ENCODE measurements at places on chromosomes 5 and 9.

DNA sequence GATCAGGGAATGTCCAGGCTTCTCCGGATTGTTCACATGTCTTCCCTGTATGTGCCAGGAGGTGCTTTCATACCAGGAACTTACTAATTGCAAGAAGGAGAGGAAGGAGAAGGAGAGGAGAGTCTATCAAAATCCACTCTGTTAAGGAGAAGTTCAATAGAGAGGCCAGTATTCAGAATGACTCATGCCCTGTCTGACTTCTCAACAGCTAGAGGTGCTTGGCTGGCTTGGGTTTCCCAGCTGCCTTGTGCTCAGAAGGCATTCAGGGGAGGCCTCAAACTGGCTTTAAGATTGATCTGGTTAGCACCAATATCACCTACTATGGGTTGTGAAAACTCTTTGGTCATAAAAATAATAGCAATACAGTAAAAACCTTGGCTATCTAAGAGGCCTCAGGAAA lies 167.9 kb upstream of the GLRA1 start:
- DNase-seq: no peak

DNA sequence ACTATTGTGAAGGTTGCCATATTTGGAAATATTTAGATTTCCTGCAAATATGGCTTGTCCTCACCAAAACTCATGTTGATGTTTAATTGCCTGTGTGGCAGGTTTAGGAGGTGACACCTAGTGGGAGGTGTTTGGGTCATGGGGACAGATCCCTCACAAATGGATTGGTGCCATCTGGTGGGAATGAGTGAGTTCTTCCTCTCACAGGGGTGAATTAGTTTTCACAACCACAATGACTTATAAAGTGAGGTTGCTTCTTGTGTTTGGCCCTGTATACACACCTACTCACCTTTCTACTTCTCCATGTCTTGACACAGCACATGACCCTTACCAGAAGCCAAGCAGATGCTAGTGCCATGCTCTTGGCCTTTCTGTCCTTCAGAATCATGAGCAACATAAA lies 41.1 kb downstream of the ISOC1 start:
- peak; percentile 74 for DNase-seq

- DNase-seq: no peak
These were observed 17.5 kb downstream of the IPPK start for GRCh38 chr9:92652461-92652860.

- DNase-seq: no peak
These were observed 42.5 kb upstream of the ABCA1 start for GRCh38 chr9:104970271-104970987.

GRCh38 chr9:107648153-107648715 lies 158.7 kb upstream of the KLF4 start:
- no peak for DNase-seq

- peak; percentile 82 for DNase-seq
These were observed 907 bp downstream of the HMCN2 start for GRCh38 chr9:130266236-130267098.

- peak; percentile 54 for DNase-seq
These were observed 26.2 kb downstream of the LHX2 start for GRCh38 chr9:124037790-124038189.

DNA sequence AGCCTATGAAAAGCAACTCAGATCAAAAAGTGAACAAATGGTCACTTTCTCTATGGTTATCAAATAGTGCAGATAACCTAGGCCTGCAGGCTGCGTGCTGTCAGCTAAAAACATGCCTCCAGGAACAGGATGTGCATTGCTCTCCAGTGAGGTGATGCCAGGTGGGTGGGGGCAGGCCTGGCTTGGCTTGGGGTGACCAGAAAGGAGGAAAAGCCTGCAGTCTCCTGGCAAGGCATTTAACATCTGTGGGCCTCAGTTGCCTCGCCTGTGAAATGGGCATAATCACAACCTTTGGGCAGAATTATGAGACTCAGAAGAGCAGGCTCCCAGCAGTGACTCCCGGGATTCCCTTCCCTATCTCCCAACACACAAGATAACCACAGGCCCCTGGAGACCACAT lies 135.9 kb downstream of the COL23A1 start:
- no peak for DNase-seq

DNA sequence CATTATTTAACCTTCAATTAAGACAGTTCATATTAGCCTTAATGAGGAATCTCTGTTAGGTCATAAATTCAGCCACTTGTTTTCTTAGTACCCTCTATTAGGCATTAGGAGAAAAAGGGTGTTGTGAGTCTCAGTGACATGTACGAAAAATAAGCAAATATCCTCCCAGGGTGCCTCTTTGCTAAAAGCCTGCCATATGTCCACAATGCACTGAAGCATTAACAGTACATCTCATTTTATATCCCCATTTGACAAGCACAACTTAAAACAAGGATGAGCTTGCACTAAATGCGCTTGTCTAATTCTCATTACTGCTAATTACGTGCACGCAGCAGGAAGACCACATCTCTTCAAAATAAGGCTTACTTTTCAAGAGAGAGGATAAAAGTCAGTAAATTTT lies 48.4 kb upstream of the SRFBP1 start:
- no peak for DNase-seq

GRCh38 chr5:117690612-117691011 lies 1116.0 kb upstream of the SEMA6A start:
- no peak for DNase-seq

DNA sequence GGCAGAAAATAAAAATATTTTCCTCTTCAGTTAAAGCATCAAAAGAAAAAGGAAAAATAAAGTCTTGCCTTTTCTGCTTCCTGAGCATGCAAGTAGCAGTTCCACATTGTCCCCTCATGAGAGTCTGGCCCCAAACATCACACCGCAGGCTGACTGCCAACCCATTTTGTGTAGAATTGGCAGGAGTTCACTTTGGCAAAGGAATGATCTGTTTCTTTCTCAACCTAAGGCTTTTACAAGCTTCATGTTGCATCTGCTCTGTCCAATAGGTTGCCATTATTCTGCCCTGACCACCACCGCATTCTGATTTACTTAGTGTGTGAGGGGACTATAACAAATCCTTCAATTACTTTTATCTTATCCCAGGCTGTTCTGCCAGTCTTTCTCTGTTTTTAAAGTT lies 249.5 kb downstream of the ISL1 start:
- DNase-seq: no peak

GRCh38 chr9:105296877-105297287 lies 52.4 kb downstream of the SLC44A1 start:
- peak; percentile 83 for DNase-seq

DNA sequence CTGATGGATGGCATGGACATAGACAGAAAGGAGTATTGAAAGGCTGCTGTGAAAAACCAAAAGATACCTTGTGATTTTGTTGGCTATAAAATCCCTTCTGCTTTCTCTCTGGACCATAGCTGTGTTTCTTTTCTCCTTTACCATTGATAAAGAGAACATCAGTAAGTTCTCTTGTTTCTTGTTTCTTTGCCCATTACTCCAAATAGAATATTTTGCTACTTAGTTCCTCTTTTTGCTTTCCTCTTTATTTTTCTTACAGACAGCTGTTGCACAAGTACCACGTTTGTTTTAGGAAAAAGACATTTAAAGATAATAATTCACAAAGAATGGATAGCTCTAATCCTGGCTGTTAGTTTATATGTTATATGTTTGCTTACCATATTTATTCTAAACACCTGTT lies 1129.2 kb downstream of the DTWD2 start:
- no peak for DNase-seq

DNA sequence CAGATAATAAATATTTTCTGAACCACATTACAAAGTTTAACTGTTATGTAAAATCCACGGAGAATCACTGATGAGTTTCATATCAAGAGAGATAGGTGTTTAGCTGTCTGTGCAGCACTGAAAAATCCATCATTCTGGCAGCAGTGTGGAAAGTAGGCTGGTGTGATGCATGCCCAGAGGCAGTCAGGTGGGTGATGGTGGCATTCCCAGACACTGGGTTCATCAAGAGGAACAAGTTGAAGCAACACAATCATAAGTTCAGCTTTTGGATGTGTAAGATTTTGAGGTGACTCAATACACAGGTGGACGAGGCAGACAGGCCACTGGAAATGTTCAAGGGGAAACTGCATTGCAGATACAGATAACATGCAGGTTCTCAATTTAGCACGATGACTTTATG lies 11.9 kb downstream of the DNAH5 start:
- DNase-seq: no peak

GRCh38 chr5:145588113-145588512 lies 247.0 kb downstream of the PRELID2 start:
- DNase-seq: no peak

DNA sequence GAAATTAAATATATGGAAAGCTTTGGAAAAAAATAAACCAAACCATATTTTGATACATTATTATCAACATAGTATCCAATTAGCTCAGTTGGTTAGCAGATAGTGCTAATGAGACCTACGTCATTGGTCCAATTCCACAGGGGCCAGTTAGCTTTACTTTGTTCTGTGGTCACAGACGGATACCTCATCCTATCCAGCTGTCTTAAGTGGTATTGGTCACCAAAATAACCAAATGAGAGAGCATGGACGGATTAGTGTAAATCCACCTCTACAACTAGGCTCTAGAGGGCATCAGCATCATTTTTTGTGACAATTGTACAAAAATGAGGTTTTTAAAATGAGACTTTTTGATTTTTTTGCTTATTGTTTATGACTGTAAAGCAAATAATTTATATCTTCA lies 364.2 kb downstream of the KIAA0825 start:
- peak; percentile 17 for DNase-seq

- no peak for DNase-seq
These were observed 35.3 kb downstream of the THBS4 start for GRCh38 chr5:80070338-80071056.

GRCh38 chr5:144151026-144151425 lies 19.4 kb downstream of the YIPF5 start:
- no peak for DNase-seq

- DNase-seq: no peak
These were observed 22.5 kb upstream of the JAKMIP2 start for GRCh38 chr5:147805030-147805454.

DNA sequence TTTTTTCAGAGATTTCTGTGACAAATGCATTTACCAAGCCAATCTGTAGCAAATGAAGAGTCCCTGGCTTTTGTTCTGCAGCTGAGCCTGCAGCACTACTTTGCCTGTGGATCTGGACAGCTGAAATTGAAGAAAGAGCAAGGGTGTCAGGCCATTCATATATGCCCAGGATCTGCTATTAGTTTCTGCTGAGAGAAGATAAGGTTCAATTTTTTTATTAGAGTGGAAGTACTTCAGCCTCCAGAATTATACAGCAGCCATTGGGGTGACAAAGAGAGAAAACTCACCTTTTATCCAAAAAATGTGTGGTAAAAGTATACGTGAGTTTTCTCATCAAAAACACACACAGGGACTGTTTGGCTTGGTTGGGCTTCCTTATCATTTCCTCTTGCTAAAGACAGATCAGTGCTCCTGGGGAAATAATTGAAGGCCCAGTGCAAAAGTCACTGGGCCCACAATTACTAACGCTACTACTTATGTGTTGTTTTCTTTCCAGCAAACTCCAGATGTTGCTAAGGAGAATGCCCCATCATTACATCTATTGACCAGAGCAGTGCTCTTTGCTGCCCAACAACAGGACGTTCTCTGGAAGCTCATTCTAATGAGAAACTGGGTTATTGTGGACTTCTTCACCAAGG lies 138.6 kb downstream of the CEMIP2 start:
- no peak for DNase-seq

DNA sequence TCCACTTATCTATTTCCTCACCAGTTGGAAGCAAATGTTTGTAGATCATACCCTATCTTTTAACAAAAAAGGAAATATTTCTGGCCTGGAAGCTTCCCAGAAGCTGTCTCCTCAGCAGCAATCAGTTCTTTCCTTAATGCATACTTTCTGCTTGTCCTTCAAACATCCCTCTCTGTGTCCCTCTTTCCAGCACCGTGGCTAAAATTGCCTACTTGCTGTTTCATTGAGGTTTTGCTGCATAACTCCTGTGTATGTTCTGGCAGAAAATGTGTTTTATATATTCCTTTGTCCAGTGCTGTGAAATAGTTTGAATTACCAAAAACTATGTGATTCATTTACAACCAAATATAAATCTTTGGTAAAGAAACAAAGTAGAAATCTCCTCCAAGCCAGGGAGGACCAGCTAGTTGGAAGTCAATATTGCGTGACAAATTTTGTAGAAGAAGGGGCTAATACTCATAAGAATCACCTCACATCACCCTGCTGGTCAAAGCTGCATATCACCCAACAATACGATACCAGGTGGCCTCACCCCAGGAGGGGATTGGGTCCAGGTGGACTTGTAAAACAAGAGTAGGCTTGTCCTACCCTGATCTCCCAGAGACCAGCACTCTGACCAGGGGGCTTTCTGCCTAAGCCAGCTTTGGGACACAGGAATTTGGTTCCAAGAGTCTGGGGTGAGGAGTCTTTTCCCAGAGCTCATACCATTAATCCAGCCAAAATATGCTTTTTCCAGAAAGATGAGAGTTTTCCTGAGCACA lies 198.4 kb upstream of the SNX2 start:
- no peak for DNase-seq

DNA sequence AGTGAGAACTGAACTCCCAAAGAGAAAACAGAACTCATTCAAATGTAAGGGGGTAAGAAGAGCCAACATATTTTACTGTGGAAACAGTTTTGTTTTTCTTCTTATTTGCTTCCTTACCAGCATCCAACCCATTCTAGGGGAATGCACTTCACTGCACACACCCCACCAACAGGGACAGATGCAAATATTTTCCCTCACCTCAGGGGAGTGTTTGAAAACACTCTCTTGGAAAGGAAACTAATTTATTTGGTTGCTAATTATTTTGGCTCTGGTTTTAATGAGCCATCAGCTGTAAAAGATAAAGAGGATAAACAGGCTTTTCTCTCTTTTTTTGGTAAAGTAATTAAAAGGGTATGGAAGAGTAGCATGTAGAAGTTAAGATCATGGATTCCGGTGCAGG lies 413.4 kb downstream of the MAN2A1 start:
- DNase-seq: no peak

DNA sequence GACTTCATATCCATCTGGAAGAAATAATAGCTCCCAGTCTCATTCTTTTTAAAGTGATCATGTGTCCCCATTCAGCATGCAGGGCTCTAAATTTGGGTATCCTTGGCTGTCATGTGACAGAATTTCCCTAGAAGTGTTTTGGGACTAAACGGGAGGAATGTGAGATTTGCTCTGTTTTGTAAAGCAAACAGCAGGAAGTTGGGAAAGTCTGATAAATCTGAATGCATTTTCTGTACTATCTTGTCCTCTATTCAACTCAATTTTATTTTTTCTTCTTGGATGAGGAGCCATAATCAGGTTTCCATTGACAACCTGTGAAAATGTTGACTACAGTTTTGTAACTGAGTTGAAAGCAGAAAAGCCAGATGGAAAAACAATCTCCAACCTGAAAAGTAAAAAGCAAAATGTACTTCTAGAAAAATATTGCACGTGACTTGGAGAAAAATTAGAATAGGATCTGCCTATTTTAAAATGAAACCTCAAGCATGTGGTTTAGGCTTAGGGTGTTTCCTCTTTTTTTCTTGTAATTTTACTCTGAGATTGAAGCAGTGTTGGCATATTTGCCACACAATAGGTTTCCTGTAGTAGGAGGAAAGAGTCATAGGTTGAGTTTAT lies 76.2 kb upstream of the IL6ST start:
- DNase-seq: no peak

GRCh38 chr9:117656002-117656401 lies 48.2 kb upstream of the TLR4 start:
- no peak for DNase-seq
